ENCODE measurements at places on chromosomes 7 and 10.

DNA sequence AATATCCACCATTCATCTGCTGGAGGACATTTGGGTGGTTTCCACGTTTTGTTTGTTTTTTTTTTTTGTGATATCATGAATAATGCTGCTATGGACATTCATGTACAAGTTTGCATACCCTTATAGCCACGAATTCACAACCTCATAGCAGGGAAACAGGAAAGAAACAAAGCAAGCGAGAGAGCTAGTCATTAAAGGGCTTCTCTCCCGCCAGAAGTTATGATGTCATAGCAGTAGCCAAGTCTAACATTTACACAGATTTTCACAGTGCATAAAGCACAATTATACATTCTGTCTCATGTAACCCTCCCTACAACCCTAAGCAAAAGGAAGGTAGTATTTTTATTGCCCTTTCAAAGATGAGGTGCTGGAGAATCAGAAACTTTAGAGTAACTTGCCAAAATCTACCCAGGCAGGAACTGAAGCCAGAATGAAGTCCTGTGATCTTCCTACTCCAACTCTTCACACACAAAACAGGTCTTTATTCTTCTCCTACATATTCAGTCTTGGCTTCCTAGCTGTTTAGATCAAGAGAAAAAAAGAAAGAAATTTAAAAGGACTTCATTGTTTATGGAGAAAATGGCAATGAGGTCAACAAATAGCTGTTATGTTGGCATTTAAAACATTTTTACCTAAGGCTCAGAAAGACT, 33.9 kb upstream of the GPAM start:
- no peak for DNase-seq

GRCh38 chr10:106941297-106942034, 223.0 kb downstream of the SORCS1 start:
- no peak for DNase-seq

DNA sequence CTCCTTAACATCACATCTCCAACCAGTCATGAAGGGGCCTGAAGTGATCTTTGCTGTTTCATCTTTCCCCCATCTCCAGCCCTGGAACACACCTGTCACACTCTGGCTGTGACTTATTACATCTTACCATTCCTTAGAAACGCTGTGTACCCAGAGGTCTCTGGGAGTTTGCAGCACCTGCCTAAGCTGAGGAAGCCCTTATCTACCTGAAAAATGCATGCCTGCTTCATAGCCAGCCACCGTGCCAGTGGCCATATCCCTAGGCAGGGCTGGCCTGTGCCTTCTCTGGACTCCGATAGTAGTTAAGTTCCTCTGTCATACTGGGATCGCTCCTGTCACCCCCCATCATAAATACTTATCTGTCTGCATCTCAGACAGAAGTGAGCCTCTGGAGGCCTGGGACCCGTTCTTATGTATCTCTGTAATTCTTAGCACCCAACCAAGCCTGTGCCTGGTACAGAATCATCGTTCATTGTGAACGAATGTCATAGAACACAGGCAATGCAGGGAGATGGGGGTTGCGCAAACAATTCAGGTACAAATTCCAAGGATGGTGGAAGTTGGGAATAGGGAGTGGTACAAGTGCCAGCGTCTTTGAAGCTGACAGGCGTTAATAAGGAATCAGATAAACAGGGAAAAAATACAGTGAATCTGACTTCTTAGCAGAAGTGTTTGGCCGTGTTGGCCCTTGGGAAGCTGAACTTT, 254.6 kb downstream of the CAMK1D start:
- DNase-seq, result no peak

DNA sequence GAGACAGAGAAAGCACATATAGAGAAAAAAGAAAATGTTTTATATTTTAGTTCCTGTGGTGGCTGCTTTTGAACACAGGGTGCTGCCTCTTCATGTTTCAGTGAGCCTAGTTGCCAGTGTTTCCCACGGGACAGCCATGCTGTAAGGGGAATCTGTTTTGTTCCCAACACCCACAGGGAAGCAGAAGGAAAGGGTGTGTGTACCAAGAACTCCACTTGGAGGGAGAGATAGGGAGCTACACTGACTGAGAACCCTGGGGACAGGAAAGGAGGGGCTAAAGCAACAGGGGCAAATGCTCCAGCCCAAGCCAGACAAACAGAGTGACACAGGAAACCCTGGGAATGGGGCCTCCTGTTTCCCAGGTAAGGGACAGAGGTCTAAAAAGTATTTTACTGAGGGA, 40.2 kb downstream of the FRMPD2 start:
- no peak for DNase-seq

DNA sequence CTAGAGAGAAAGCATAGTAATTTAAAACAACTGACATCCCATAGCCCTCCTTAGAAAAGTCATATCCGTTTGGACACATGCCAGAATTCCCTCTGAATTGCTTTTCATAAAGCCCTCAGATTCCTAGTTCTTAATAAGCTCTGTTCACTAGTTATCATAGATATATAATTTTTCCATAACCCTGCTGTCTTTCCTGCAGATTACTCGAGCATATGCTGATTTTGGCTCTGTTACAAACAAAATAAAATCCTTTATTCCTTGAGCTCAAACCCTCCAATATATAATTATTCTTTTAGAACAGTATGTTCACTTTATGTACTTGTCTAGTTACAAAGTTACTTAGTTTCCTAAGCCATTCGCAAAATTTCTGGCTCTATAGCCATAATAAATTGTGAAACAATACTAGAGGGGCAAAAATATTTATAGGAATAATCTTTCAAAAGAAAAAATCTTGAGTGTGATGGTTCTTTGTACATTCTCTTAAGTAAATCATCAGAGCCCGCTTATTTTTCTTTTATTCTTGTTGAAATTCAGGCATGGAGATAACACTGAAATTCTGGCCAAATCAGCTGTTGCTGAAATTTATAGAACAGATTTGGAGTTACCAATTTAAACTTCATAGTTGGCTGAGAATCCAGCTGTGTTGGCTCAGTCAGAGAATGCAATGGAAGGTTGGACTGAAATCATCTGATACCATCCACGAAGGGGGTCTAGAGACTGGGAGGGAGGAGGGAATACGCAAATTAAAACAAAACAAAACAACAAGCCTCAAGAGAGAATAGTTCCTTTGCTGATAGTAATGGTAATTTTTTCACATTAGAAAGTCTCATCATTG, 146.1 kb upstream of the TMEM196 start:
- peak; percentile 61 for DNase-seq

DNA sequence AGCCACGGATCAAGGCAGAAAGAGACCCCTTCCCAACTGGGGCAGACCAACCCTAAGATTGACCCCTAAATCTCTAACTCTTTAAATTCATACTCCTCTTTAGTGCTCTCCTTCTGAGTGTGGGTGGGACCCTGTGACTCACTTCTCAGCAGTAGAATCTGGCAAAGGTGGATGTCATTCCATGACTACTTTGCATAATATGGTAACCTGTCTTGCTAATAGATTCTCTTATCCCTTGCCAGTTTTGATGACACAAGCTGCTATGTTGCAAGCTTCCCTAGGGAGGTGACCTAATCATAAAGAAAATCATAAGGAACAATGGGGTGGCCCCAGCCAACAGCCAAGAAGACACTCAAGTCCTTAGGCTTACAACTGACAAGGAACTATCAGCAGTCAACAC, 155.4 kb upstream of the VWC2 start:
- no peak for DNase-seq

DNA sequence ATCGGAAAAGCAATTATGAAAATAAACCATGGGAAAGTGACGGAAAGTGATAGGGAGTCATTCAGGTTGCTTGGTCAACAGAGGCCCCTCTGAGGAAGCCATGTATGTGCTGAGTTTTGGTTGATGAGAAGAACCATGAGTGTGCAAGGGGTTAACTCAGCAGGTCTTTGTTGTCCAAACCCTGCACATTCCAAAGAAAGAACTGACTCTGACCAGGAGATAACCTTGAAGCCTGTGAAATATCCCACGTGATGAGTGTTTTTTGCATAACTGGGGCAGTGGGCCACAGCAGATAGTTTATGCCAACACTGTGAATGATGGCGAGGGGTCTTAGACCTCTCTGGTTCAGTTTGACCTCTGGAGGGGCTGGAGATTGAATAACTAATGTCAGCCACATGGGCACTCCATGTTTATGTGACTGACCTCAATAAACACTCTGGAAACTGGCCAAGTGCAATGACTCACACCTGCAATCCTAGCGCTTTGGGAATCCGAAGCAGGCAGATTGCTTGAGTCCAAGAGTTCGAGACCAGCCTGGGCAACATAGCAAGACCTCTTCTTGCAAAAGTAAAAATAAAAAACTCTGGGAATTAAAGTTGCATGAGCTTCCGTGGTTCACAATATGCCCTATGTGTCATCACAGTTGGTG, 154.0 kb upstream of the FOXK1 start:
- peak; percentile 20 for DNase-seq

- no peak for DNase-seq
Observed at GRCh38 chr7:38394660-38395059, 121.2 kb upstream of the TARP start.

DNA sequence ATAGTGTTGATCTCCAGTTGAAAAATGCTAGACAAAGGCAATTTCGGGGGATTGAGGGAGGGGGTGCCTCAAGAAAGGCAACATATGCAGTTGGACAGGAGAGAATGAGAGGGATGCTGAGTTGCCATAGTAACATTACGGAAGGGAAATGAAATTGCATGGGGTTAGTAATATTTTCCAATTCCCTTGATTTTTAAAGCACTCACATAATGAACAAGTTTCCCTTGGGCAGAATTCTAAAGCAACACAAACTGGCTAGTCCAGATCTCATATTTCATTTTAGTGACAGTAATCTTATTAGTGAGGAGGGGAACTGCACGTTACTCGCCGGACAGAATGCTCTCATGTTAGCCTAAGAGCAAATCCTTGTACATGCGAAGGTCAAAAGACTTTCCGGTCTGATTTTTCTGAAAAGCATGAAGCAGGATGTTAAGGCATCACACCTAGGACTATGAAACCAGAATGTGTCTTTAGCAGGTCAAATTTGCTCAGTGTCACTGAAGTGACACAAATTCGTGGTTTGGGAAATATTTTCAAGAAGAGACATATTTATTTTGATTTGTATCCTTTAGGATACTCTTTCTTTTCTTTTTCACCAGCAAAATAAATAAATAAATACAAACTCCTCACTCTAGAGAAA, 165.5 kb downstream of the ANK3 start:
- no peak for DNase-seq

- DNase-seq, result no peak
Observed at GRCh38 chr7:92425311-92425947, 21.9 kb upstream of the GATAD1 start.

- no peak for DNase-seq
Observed at GRCh38 chr7:112383671-112384417, 66.4 kb upstream of the IFRD1 start.

DNA sequence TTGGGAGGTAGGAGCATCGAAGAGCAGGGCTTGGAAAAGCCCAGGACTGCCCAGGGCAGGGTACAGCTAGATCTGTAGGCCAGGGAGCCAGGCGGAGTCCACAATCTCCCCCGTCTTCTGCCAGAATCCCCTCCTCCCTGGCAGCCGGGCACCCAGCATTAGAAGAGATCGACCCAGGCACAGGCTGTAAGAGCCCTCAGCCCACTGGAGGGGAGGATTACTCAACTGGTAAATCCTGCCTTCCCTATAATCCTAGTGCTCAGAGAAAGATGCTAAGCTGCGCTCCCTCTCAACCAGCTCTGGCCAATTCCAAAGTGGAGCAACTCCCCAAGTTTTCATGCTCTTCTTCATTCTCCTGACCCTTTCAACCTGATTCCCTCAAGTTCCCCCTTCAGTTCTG, 3.2 kb downstream of the SPOCK2 start:
- no peak for DNase-seq

- DNase-seq, result no peak
Observed at GRCh38 chr7:98221611-98222532, 10.6 kb downstream of the BHLHA15 start.

DNA sequence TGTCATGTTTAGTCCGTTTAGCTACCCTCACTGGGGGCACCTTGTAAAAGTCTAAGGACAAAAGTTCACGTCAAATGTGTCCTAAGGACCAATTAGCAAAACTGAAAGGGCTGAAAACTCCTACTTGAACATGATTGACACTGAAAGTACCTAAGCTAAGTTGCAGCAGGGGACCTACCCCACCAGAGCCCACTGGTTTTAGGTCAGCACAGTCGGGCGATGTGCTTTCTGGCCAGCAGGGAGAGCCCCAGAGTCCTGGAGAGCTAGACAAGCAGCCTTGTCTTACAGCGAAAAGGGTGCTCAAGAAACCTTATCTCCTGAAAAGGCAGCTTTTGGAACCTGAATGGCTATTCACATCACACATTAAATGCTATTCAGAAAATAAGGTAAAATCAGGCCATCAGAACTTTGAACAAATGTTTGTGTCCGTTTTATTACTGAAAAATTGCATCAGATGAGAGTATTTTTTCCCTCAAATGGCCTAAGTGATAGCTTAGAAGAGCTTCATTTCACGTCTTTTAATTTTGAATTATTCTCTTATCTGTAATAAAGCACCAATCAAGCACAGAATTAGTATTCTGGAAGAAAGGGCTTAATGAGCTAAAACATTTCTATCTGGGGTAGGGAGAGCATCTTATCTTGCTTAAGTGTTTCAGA, 52.2 kb upstream of the MKI67 start:
- DNase-seq, result peak; percentile 23
